Hepatocyte (in vitro differentiated cells): ENCODE measurements at places on chromosomes 2 and 18. TPM values are rescaled to one million over a fixed set of nuclear protein-coding genes. Genes with fewer than 3 reads are reported as not detected.

The OR6B2 gene
- not detected in 2 replicates for total RNA-seq

GRCh38 chr2:27833931-27834330 is 56.3 kb downstream of the RBKS start:
- DNase-seq: no peak

The NCKAP5 gene
- total RNA-seq: 4.7 and 5.5 TPM in 2 replicates

DNA sequence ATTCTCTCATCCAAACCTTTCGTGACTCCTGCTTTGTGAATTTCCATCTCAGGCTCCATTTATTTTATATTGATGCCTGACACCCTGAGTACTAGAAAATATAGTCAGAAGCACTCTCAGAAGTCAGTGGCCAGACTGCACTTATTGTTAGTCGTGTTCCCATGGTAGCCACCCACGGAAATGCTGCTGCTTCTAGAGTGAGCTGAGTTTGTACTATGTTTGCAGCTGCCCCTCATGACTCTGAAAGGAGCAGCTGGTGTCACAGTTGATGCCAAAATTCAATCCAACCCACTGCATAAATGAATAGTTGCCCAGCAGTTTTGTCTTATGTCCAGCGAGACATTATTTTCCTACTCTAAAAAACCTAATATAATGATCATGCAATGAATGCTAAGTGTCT is 265.2 kb upstream of the SPHKAP start:
- no peak for DNase-seq

DNA sequence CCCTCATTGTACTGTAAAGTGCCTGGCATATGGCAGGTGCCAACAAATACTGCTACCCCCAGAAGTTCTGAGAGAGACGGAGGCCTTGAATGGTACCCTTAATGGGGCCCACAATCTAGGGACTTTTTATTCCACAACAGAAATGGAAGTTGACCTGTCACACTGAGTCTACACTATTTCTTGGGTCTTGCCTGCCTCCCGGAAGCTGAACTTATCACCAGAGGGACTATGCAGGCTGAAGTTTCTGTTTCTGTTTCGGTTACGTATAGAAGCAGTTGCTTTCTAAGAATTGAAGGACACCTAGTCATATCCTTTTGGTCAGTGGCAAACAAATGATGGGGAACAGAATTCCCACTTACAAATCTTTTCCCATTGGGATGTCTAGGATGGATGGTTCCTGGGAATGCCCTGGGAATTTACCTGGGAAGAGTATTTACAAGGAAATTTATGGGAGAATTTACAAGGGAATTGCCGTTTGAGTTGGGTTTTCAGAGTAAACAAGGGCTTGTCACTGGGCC is 74.2 kb downstream of the HS1BP3 start:
- DNase-seq: no peak

DNA sequence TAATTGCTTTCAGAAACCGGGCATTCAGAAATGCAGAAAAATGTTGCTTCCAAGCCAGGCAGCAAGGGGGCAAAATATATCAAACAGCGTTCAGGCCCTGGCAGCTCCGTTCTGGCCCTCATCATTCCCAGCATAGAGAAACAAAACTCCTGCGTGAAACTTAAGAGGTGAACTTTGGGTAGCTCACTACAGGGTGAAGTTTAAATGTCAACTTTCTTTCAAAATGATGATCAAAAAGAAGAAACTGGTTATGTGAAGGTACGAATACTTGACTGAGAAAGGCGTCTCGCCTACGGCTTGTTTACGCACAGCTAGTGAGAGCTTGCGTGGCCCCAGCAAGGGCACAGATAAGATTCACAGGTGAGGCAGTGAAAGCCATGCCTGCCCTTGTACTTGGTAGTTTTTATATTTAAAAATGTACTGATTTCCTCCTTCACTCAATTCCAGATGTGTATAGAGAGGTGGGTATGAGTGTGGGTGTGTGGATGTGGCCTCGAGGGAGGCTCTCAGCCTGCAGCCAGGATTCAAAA is 127.5 kb downstream of the NFATC1 start:
- DNase-seq: no peak

GRCh38 chr2:84711651-84712050 is 169.2 kb downstream of the TRABD2A start:
- no peak for DNase-seq

GRCh38 chr2:218404351-218405085 is 4.8 kb downstream of the CTDSP1 start:
- peak; percentile 46 for DNase-seq

DNA sequence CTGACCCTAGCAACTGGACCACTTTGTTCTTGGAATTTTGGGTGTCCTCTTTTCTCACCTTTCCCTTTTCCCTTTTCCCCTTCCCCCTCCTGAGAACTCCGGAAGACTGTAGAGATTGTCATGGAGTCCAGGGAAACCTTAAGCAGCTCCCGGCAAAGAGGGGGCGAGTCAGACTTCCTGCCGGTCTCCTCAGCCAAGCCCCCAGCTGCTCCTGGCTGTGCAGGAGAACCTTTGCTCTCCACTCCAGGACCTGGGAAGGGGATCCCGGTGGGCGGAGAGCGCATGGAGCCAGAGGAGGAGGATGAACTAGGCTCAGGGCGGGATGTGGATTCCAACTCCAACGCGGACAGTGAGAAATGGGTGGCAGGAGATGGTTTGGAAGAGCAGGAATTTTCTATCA is 20.5 kb downstream of the SETBP1 start:
- DNase-seq: no peak

DNA sequence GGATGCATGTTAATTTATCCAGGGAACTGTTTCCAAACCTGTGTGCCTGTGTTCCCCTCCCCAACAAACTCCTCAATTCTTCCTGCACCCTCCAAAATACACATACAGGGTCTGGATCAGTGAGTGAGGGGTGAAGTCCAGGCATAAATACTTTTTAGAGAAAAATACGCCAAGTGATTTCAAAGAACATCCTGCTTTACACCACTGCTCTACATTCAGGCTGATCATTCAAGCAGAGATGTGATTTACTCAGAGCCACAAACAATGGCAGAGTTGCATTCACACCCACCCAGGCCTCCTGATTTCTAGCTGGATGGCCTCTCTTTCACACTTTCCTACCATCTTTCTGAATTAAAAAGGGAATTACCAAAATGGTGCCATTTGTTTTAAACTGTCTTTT is 289.5 kb upstream of the SLC14A2 start:
- DNase-seq: no peak

DNA sequence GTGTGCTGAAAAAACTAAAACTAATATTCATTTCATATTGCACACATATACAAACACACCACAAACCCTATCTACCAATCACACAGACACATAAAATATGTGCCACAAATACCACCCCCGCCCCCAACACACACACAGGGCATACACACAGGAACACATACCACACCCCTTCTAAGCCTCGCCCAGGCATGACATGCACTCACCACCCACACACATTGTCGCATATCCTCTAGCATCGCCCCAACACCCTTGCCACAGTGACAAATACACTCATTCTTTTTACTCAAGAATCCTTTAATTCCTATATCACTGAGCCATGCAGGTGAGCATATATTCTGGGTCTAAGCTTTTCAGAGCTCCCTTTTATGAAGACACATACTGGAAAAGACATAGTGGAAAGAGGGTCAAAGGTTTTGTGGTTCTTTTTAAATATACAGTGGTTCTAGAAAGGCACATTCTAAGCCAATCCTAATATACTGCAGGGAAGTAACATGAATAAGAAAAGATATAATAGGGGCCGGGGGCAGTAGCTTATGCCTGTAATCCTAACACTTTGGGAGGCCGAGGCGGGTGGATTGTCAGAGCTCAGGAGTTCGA is 24.5 kb upstream of the LCLAT1 start:
- DNase-seq: peak; percentile 51

The KCMF1 gene
- 52.1 and 63.0 TPM in 2 replicates for total RNA-seq

- DNase-seq: no peak
Measured at GRCh38 chr2:176583607-176584006, 314.4 kb downstream of the MTX2 start.

- no peak for DNase-seq
Measured at GRCh38 chr2:152766928-152767327, 48.5 kb downstream of the ARL6IP6 start.

- no peak for DNase-seq
Measured at GRCh38 chr2:68283419-68283812, 31.1 kb upstream of the PPP3R1 start.

GRCh38 chr18:8797206-8797605 is 91.8 kb downstream of the MTCL1 start:
- DNase-seq: no peak

The KIF3C gene
- total RNA-seq: 6.5 and 8.4 TPM in 2 replicates

GRCh38 chr2:216023055-216023648 is 9.8 kb upstream of the MREG start:
- DNase-seq: peak; percentile 70

The SRD5A2 gene
- 0.40 and 0.52 TPM in 2 replicates for total RNA-seq

DNA sequence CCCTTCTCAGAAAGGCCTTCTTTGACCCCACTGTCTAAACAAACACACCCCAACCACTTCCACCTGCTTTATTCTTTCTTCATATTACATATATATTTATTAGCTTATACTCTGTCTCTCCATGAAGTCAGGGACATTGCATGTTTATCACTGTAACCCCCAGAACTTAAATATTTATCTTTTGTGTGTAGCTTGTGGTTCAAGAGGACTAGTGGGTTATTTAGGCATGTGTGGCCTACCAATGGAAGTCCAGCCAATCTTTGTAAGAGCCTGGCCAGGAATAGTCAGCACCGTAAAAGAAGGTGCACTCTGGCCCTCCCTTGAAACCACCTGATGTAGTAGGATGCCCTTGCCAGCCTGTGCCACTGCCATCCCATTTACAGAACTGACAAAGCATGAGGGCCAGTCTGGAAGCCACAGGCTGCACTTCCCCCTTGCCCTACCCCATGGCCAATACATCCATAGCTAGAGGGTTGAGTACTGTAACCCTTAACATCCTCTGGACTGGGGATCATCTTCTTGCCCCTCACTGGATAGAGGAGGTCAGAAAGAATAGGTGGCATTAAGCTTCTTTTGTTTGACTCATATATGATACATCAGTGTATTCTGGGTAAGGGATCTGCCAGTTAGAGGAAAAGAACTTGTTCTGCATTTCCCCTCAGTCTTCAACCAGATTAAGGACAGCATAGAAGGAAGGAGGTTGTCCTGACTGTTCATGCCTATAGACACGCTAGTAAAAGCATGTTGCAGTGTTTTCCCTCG is 4.9 kb downstream of the NEMP2 start:
- DNase-seq: no peak

The SP9 gene
- not detected in 2 replicates for total RNA-seq

The ADAM23 gene
- total RNA-seq: 2.0 and 2.8 TPM in 2 replicates

The LYPD6 gene
- total RNA-seq: 11.2 and 12.3 TPM in 2 replicates

- peak; percentile 22 for DNase-seq
Measured at GRCh38 chr18:21741562-21742314, 1.1 kb downstream of the MIB1 start.

The CCDC74B gene
- total RNA-seq: 0.32 and 3.8 TPM in 2 replicates

The DNAH7 gene
- 0.68 and 1.2 TPM in 2 replicates for total RNA-seq

The CREG2 gene
- total RNA-seq: 2.2 and 3.8 TPM in 2 replicates

DNA sequence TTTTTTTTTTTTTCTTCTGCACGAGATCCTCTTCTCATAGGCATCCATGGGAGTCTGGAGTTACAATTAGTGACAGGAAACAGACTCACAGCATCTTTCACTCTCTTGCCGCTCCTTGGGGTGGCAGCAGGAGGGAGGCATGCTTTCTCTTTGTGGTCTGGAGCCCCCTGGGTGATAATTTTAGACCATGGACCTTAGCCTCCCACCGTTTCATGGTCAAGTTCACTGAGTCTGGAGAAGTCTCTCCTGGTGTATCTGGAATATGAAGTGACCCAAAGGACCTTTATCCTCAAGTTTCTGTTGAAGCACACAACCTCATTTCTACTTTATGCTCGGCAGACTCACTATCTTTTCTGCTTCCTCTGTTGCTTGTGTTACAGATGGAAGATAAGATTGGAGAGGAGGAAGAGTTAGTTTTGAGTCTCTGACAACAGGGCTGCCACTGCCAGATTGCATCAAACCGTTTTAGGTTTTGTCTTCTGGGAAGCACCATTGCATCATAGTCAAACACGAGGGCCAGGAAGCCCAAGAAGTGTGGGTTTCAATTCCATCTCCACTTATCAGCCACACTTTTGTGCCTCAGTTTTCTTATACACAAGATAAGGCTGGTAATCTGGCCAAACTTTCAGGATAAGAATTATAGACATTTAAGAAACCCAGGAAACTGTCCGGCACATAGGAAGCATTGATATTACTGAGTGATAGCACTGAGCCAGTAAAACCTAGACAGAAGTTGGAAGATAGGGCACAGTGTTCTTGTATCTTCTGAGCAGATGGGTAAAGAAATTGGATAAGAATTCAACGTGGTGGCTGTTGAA is 62.3 kb downstream of the ADCYAP1 start:
- no peak for DNase-seq

DNA sequence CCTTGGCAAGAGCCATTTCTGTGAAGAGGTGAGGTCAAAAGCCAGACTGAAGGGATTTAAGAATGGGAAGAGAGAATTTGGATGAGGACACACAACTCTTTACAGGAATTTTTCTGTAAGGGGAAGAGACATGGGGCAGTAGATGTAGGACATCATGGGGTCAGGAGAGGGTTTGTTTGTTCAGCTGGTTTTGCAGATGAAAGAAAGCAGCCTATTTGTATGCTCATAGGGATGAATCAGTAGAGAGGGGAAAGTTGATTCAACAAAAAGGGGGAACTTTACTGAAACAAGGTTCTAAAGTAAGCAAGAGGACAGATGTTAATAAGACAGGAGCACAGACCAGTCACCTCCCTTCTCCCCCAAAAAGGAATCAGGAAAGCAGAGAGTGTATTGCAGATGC is 11.2 kb downstream of the SCG2 start:
- DNase-seq: no peak

GRCh38 chr18:2857491-2858131 is 10.8 kb downstream of the EMILIN2 start:
- peak; percentile 52 for DNase-seq
